T-cell (primary cell): ENCODE measurements at places on chromosomes 2 and 18. TPM values are rescaled to one million over a fixed set of nuclear protein-coding genes. Genes with fewer than 3 reads are reported as not detected.

GRCh38 chr2:178579006-178579405 is 98.7 kb downstream of the PLEKHA3 start:
- no peaks in the 10 kb centered on the region for H3K27me3 ChIP-seq
- no peaks in the 10 kb centered on the region for H3K4me1 ChIP-seq
- H3K36me3 ChIP-seq: peaks cover 45% of the 10 kb centered on the region

DNA sequence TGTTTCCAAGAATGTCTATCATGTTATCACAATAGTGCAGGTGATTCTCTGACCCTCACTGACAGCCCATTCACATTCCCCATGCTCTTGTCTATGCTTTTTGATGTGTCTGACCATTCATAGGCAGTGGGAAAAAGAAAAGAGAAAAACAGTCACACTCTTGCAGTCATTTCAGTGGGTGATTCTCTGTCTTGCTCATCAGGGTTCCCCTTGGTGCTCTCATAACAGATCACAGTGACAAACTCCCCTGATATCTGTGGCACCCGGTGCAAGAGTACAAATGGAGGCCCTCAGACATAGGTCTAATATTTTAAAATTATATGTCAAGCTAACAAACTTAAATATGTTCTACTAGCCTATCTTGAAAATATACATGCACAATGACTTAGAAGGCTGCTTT is 72.7 kb upstream of the PPP1CB start:
- no peaks in the 10 kb centered on the region for H3K36me3 ChIP-seq
- H3K4me3 ChIP-seq: no peak overlapping the region
- no peak overlapping the region for H3K27ac ChIP-seq
- no peak for DNase-seq

CD207 gene
- not detected for total RNA-seq

APLF gene
- total RNA-seq: 5.6 TPM

GRCh38 chr2:220175967-220176366 is 548.5 kb downstream of the SLC4A3 start:
- no peak overlapping the region for H3K4me3 ChIP-seq
- H3K36me3 ChIP-seq: no peaks in the 10 kb centered on the region
- no peaks in the 10 kb centered on the region for H3K27me3 ChIP-seq
- H3K4me1 ChIP-seq: no peaks in the 10 kb centered on the region
- no peak for DNase-seq

FOXD4L1 gene
- not detected for total RNA-seq

KLHL14 gene
- 1.4 TPM for total RNA-seq

GRCh38 chr18:5600378-5601071 is 56.7 kb upstream of the EPB41L3 start:
- H3K4me3 ChIP-seq: no peak overlapping the region
- H3K36me3 ChIP-seq: no peaks in the 10 kb centered on the region
- no peaks in the 10 kb centered on the region for H3K4me1 ChIP-seq
- H3K27ac ChIP-seq: no peak overlapping the region
- DNase-seq: no peak

- no peaks in the 10 kb centered on the region for H3K27me3 ChIP-seq
- no peak overlapping the region for H3K4me3 ChIP-seq
- H3K4me1 ChIP-seq: peaks cover 34% of the 10 kb centered on the region
These were observed 28.9 kb downstream of the MYCN start for GRCh38 chr2:15969214-15969613.

GRCh38 chr2:239200646-239201530 is 199.9 kb downstream of the HDAC4 start:
- H3K27ac ChIP-seq: no peak overlapping the region
- H3K4me3 ChIP-seq: no peak overlapping the region
- no peaks in the 10 kb centered on the region for H3K27me3 ChIP-seq

CCDC121 gene
- 0.49 TPM for total RNA-seq

DNA sequence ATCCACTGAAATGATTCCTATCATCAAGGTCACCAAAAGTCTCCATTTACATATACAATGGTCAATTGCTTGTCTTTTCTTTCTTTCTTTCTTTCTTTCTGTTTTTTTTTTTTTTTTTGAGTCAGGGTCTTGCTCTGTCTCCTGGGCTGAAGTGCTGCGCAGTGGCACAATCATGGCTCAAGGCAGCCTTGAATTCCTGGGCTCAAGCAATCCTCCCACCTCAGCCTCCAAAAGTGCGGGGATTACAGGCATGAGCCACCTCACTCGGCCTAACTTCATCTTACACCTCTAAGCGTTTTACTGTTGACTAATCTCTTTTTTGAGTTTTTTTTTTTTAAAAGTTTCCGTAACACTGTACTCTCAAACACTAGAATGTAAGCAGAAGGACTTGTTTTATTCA is 867 bp downstream of the SF3B6 start:
- H3K36me3 ChIP-seq: no peaks in the 10 kb centered on the region
- peaks cover 25% of the 10 kb centered on the region for H3K4me1 ChIP-seq
- H3K27me3 ChIP-seq: no peaks in the 10 kb centered on the region
- peak overlapping the region; percentile 97 for H3K4me3 ChIP-seq
- peak overlapping the region; percentile 94 for H3K27ac ChIP-seq
- DNase-seq: no peak

GRCh38 chr18:63062246-63062645 is 257.3 kb downstream of the BCL2 start:
- no peak overlapping the region for H3K4me3 ChIP-seq
- no peaks in the 10 kb centered on the region for H3K36me3 ChIP-seq
- DNase-seq: no peak
- no peaks in the 10 kb centered on the region for H3K4me1 ChIP-seq

BBS5 gene
- total RNA-seq: 3.0 TPM

DNA sequence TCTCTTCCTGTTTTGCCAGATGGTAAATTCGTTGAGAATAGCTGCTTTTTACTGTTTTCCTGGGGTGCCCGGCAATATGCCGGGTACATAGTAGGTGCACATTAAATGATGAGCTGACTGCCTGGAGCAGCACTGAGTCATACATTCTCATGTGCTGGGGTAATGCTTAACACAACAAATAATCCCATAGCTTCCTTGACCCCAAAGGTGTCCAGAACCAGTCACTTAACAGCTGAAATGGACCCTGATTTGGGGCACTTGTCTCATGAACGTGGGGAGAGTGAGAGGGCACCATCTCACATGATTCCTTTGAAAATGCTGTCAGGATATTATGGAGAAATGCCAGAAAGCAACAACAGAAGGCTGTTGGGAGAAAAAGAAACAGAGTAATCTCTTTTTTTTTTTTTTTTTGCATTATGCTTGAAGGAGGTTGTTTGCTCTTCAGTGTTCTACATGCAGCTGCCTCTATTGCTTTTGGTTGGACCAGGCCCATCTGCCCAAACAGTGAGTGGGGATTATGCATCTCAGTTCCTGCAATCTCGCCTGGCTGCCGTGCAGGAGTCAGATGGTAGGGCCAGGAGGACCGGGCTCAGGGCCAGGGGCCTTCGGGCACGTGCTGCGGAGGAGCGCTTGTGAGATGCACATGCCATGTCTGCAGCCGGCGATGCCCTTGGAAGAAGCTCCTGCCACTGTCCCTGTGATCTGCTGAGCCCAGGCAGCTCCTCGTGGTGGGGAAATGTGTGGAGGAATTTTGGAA is 162.1 kb downstream of the SH3RF3 start:
- peaks cover 13% of the 10 kb centered on the region for H3K27me3 ChIP-seq
- H3K27ac ChIP-seq: no peak overlapping the region
- no peaks in the 10 kb centered on the region for H3K4me1 ChIP-seq
- no peaks in the 10 kb centered on the region for H3K36me3 ChIP-seq
- DNase-seq: no peak
- no peak overlapping the region for H3K4me3 ChIP-seq

DNA sequence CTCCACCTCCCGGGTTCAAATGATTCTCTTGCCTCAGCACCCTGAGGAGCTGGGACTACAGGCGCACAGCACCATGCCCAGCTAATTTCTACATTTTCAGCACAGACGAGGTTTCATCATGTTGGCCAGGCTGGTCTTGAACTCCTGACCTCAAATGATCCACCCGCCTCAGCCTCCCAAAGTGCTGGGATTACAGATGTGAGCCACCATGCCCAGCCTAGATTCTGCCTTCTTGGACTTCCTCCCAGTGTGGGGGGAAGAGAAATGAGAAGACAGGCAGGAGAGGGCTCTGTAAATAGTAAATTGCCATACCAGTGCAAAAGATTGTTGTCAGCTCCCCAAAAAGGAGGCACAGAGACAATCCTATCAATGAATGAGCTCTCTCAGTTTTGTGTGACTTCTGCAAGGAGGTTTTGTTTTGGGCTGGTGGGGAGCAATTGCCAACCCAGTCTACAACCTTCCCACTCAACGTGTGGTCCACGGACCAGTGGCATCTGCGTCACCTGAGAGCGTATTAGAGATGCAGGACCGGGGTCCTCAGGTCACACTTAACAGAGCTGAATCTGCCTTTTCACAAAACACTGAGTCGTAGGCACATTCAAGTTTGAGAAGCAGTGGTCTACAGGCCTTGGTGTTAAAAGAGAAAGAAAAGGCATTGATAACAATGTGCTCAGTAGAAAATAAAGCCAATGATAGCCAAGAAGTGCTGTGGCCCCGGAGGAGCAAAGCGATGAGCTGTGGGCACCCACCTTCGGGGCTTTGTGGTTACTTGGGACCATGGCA is 78.1 kb downstream of the MYCN start:
- no peaks in the 10 kb centered on the region for H3K4me1 ChIP-seq
- H3K4me3 ChIP-seq: no peak overlapping the region
- no peak for DNase-seq
- H3K27me3 ChIP-seq: peaks cover 20% of the 10 kb centered on the region
- H3K27ac ChIP-seq: no peak overlapping the region

- no peak for DNase-seq
- H3K4me1 ChIP-seq: no peaks in the 10 kb centered on the region
- no peak overlapping the region for H3K4me3 ChIP-seq
- H3K27me3 ChIP-seq: no peaks in the 10 kb centered on the region
- no peak overlapping the region for H3K27ac ChIP-seq
- no peaks in the 10 kb centered on the region for H3K36me3 ChIP-seq
These were observed 179.4 kb downstream of the LCLAT1 start for GRCh38 chr2:30626397-30626796.
